Vagina (tissue), 2 donors: ENCODE measurements at places on chromosomes 4 and X. TPM values are rescaled to one million over a fixed set of nuclear protein-coding genes. Genes with fewer than 3 reads are reported as not detected.

DNA sequence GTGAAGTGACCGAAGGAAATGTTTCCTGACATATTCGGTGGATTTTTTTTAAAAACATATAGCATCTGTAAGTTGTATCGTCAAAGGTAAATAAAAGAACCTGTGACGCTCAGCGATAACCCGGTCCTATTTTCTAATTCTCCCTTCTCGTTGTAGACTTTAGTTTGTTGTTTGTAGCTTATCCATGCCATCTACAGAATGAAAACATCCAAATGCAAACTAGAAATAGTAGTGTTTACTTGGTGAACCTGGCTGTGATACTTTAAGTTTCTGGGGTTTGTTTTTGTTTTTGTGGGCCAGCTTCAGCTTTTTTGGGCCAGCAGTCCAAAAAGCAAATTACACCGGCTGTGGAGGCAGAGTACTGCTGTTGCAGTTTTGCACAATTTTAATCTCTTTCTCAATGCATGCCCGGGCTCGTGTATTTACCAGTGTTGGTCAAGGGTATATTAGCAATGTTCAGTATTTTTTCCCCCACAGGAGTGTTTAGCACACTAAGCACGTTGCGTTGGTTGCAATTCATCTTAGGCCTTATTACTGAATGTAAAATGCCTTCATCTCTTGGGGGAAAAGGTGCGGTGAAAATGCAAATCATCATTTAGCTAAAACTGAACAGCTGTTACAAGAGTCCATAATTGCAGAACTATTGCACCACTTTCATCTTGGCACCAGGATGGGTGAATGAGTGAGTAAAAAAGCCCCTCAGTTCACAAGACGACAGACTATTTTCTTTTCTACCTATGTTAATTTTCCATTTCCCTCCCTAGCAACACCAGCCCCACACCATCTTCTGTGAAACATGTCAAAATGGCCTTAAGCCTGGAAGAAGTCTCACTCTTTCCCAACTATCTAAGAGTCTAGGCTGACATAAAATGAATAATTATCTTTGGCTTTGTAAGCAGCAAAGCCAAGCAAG lies 1.7 kb upstream of the CNOT6L start:
- DNase-seq: no peak

- no peak for DNase-seq
These were observed 160.2 kb upstream of the KLF3 start for GRCh38 chr4:38503689-38504395.

DNA sequence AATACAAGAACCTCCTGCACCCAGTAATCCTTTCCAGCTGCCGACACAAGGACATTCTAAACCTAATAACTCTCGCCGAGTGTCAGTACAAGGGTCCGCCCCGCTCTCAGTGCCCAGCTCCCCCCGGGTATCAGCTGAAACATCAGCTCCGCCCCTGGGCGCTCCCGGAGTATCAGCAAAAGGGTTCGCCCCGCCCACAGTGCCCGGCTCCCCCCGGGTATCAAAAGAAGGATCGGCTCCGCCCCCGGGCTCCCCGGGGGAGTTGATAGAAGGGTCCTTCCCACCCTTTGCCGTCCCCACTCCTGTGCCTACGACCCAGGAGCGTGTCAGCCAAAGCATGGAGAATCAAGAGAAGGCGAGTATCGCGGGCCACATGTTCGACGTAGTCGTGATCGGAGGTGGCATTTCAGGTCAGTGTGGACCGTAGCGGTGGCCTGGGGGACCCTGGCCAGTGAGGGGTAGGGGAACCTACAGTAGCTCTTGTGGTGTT lies at the start of gene MAOA:
TSS of gene MAOA (plus strand) at position 295 of the 490 bp plus-strand sequence. CDS start at position 338, 43 bp downstream.
- DNase-seq: no peak

GRCh38 chrX:9434051-9434550 lies 30.8 kb upstream of the TBL1X start:
- DNase-seq: no peak

DNA sequence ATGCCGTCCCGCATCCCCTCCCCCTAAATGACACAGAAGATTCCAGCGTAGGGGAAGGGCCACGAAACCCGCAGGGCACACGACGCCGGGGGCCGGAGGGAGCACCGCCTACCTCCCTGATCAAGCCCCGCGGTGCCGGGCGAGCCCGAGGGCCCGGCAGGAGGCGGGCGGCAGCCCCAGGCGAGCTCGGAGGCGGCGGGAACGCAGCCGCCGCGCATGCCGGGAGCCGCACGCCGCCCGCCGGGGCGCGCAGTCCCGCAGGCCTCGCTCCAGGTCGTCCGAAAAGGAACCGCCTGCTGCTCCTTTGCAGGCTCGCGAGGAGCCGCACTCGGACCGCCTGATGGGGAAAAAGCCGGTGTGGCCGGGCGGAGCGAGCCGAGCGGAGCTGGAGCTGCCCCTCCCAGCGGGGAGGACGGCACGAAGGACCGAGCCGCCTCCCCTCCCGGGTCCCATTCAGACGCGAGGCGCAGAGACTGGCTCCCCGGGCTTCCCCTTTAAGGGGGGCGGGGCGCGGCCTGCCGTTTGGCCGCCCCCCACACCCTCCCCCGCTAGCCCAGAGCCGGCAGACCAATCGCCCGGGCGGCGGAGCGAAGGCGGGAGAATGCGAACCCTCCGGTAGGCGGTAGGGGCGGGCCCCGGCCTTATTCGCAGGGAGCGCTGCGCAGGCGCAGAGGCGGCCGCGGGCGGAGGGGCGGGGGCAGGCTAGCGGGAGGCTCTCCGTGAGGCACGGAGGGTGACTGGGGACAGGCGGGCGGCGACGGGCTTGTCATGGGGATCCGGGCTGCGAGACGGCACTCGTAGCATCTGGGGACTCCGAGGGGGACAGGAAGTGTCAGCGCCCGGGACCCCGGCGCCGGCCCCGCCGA lies 561 bp upstream of the ING2 start:
- no peak for DNase-seq

- no peak for DNase-seq
These were observed 39.7 kb downstream of the KLHL8 start for GRCh38 chr4:87180767-87181166.

GRCh38 chr4:83361416-83362103 lies 26.9 kb upstream of the HPSE start:
- DNase-seq: no peak

GRCh38 chr4:92305148-92305877 lies 1.5 kb downstream of the GRID2 start:
- DNase-seq: no peak

DNA sequence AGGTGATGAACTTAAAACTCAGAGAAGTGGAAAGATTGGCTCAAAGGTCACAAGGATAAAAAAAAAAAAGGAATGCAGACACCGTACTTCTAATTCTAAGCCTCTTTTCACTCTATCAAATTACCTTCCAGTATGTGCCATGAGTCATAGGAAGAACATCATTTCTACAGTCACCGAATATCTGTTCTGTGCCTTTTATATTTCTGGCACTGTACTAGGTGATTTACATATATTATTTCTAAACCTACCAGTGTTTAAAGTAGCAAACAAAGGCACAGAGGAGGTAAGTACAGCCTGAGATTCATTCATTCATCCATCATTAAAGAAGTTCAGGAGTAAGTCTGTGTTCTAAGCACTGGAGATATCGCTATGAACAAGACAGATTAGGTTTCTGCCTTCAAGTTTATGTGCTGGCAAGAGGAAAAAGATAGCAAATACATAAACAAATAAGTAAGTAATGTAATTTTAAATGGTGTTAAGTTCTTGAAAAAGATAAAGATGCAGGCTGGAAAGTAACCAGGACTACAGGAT lies 65.3 kb downstream of the PALLD start:
- no peak for DNase-seq

DNA sequence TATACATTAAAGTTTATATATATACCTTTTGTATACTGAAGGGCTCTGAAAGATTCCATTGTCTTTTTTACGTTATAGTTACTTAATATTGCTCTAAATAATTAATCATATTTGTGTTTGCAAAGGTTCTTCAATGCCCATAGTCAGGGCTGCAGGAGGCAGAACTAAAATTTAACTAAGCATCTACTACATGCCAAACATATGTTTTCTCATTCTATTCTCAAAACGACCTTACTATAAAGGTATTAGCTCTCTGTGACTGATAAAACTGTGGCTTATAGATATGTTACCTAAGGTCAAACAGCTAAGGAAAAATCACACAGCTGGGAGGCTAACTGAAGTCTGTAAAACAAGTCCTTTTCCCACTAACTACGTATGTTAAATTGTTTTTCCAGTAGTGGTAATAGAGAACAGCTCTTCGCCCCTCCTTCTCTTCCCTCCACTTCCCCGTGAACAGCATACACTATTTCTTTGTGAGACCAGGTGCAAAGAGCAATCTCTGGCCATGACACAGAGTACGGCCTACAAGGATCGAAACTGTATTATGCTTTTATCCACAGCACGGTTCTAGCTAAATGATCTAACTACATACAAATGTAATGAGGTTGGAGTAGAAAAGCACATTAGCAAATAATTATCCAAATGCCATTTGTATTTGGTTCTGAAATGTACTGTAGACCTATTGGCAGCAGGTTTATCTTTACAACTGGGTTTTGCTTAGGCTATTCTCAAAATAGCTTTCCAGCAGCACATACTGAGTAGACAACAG lies 1.7 kb downstream of the CNOT6L start:
- no peak for DNase-seq

DNA sequence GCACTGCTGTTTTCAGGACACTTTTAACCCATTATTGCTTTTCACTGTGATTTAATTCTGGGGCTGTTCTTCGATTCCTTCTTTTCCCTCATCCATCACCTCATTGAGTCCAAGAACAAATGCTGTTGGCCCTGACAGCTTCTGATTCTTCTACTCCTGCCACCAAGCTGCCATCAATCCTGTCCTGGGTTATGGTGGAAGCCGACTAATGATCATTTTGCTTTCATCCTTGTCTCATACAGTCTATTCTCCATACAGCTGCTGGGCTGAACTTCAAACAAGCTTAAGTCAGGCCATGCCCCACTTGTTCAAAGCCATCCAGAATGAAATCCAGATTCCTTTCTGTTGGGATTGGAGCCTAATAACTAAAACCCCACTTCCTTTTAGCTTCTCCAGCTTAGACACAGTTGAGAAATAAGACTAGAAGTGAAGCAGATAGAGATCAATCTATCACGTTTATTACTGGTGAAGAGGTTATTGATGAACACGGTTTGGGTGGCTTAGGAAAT lies 161.9 kb downstream of the STK32B start:
- no peak for DNase-seq

GRCh38 chr4:21209860-21210259 lies 509.6 kb downstream of the PACRGL start:
- DNase-seq: no peak

DNA sequence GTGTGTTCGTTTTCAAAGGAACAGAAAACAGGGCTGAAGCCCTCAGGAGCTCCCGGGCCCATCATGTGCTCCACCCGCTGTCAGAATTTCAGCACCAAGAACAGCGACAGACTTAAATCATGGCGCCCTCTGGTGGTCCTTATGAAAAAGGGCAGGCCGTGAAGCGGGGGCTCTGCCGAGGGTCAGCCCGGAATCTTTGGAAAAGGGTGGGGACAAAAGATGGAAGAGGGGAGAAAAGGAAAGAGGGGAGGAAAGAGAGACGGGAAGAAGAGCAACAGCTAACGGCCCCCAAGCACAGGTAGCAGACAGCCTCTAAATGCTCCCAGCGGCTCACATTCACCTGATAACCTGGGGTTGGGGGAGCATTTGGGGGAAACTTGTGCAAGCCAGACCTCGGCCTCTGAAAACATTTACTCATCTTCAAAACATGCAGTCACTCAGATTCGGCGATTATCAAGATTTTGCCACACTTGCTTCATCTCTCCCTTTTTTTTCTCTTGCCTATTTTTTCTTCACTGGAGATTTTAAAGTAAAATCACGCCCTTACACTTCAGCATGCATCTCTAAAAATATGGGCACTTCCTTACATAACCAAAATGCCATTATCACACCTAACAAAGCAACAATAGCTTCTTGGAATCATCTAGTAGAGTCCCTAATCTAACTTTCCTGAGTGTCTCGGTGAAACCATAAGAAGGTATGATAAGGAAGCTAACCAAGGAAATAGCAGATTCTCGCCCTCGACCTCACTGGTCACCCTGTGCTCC lies 28.1 kb upstream of the MAN2B2 start:
- no peak for DNase-seq

- no peak for DNase-seq
These were observed 80.8 kb downstream of the ANKRD50 start for GRCh38 chr4:124631760-124632159.

DNA sequence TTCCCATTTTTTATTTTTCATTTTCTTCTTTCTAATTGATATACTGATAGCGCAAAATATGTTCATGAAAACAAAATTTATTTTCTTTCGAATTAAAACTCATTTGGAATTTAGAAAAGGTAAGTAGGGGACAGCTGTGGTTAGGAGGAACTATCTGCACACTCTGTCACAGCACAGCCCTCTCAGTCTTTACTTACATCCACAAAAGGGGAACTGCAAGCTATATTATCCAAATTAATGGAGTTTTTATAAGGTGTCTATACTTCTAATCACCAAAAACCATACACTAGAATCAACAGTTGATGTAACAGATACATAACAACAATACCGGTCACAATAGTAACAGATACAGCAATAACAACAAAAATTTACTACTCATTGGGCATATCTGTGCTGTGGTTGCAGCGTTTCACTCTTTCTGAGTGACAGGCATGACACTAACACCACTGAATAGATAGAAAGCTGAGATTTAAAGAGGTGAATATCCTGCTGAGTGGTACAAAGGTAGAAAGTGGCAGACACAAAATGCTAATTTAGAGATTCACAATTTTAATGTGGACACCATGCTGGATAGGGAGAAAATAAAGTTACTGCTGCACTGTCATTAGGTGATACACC lies 160.7 kb downstream of the PPP3CA start:
- DNase-seq: no peak

- no peak for DNase-seq
These were observed 297.2 kb upstream of the AADAT start for GRCh38 chr4:170386971-170387370.

DNA sequence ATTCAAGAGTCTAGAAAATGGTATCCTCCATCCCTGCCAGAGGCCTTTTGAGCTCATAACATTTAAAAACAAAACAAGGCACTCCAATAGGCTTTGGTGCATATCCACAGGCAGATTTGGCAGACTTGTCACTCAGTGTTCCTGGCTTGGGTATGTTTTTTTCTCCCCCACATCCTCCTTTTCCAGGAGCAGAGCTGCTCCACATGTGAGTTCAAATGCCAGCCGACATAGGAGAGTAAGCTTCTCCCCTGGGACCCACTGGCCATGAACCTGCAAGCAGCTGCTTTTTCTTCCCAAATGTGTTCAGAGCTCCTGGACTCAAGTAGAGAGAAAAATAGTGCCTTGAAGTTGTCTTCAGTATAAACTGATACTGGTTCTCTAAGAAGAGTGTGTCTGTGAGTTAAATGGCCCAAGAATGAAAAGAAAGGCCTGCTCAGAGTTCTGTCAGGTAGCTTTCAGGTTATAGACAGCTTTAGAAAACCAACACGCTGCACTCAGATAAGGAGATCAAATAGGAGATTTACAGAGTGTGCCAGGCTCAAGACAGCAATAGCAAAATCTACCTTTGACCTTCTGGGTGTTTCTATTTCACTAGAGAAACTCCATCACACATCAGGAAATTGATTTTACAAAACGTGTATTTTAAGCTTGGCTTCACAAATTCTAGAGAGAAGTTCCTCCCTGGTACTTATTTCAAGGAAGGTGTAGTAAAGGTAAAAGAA lies 162.5 kb upstream of the GALNT7 start:
- no peak for DNase-seq

- no peak for DNase-seq
These were observed 70.6 kb downstream of the FAM193A start for GRCh38 chr4:2606960-2607506.

Gene CTAG1B
- not detected for total RNA-seq

Gene PCYT1B
- not detected for total RNA-seq
